ENCODE measurements at places on chromosomes 4 and X.

GRCh38 chr4:56981795-56982201, 3.1 kb downstream of the POLR2B start:
- DNase-seq, result no peak

DNA sequence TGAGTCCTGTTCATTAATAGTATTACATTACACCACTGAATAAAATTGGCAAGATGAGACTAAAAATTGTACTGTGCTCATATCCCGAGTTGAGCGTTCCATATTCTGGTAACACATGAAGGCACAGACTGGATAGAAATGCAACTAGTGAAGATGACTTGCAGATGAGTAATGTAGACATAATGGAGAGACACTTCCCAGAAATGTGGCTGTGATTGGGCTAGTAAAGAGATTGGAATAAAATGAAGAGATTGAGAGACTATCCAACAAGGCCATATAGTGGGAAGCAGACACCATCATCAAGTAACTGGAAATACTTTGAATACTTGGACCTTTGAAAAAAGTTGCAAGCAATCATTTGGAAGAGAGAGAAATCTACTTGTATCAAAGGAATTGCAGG, 77.3 kb downstream of the DCAF8L1 start:
- no peak for DNase-seq

GRCh38 chrX:63738696-63739095, 46.3 kb downstream of the ARHGEF9 start:
- DNase-seq, result no peak

- DNase-seq, result no peak
Observed at GRCh38 chr4:139655116-139655515, 10.5 kb upstream of the MGST2 start.

DNA sequence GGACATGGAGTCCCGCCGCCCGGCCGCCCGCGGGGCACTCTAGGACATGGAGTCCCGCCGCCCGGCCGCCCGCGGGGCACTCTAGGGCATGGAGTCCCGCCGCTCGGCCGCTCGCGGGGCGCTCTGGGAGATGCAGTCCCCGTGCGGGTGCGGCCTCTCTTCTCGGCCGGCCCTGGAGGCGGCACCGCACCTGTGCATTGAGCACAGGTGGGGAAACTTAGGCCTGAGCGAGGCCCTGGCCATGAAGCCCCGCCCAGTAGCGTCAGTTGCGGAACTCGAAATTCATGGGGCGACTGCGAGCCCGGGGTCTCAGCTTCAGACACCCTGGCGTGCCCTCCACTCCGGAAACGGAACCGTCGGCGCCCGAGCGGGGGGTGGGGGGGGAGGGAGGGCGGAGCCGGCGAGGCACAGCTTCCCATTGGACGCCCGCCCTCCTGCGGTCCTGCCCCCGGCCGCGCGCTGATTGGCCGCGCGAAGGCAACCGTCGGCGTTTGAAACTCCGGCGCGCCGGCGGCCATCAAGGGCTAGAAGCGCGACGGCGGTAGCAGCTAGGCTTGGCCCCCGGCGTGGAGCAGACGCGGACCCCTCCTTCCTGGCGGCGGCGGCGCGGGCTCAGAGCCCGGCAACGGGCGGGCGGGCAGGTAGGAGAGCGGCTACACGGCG, at the start of the genes TACC3 and TMEM129:
Gene TACC3 (plus strand): TSS at position 519 of the 663 bp plus-strand sequence. CDS start 1,901 bp downstream, outside the sequence.
Gene TMEM129 (minus strand): TSS at position 321 of the 663 bp plus-strand sequence. CDS start 486 bp downstream, outside the sequence.
- peak; percentile 80 for DNase-seq

DNA sequence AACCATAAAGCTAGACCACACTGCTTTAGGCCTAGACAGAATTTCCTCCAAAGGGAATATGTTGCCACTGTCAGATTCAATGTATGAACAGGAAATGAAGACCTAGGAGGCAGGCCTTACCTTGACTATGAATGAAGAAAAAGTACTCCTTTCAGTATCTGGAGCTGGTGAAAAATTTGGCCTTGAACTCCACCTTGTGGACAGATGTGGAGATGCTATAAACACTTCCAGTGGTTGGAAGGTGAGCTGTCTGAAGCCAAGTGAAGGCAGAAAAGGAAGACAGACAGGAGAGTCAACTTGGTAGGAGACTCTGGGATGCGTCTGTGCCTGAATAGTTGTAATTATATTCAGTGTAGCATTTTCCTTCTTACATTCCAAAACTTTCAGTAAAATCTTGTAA, 17.2 kb downstream of the SPIN3 start:
- DNase-seq, result no peak

- no peak for DNase-seq
Observed at GRCh38 chr4:62087706-62088105, 887.6 kb downstream of the ADGRL3 start.

- DNase-seq, result peak; percentile 13
Observed at GRCh38 chrX:129637217-129638109, 17.3 kb downstream of the APLN start.

- no peak for DNase-seq
Observed at GRCh38 chr4:26055855-26056254, 141.8 kb downstream of the SMIM20 start.

DNA sequence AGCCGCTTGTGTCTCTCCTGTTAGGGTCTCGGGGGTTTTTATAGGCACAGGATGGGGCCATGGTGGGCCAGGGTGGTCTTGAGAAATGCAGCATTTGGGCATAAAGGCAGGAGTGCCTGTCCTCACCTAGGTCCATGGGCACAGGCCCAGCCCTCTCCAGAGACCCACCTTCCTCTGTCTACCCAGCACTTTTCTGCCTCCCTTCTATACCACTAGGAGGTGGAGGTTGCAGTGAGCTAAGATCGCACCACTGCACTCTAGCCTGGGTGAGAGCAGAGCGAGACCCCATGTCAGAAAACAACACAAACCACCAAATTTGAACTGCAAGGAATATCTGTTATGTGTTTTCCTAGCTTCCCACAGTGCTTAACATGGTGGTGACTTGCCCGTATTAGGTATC, 38.0 kb downstream of the MOB1B start:
- DNase-seq, result no peak

DNA sequence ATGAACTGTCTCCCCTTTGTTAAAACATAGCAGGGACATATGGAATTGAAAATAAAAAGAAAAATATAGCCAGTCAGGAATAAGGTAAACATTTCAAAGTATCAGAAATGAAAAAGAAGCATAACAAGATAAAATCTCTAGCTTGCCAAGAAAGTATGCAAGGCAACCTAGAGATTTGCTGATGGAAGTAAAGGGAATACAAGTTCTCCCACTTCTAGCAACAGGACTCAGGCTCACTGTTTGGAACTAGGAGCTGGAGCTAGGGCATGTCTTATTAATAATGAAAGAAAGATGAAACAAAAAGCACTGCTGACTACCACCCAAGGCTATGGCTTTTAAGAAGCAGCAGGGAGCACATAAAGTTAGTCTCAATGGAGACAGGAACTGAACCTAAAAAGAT, 18.2 kb downstream of the ANKRD50 start:
- DNase-seq, result no peak

- no peak for DNase-seq
Observed at GRCh38 chrX:54819201-54819600, 11.7 kb downstream of the MAGED2 start.

DNA sequence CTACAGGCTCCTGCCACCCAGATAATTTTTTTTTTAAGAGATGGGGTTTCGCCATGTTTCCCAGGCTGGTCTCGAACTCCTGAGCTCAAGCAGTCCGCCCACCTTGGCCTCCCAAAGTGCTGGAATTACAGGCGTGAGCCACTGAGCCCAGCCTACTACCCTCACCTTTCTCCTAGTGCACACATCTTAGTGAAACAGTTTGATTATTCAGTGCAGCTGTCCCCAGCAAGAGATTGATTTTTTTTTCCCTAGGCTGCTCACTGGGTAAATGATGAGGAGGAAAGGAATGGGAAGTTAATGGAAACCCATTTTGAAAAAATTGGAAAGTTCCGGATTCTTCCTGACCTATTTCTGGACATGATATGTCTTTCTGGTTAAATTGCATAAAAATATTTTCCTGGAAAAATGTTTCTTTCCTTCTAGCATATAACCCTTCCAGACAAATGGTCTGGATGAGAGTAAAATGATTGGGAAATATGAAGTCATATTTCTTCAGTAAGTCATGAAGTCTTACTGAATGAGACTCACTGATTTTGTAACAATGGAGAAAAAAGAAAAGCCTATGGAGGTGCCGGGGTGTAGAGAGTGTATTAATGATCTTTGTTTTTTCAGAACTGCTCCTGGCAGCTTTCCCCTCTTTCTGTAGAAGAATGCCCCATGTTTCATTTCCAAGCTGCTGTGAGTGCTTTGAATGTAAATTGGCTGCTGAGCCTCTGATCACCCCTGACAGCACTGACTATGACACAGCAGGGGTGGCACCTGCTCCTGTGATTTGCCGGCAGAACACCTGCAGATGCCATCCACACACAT, 19.5 kb upstream of the ZNF41 start:
- no peak for DNase-seq

DNA sequence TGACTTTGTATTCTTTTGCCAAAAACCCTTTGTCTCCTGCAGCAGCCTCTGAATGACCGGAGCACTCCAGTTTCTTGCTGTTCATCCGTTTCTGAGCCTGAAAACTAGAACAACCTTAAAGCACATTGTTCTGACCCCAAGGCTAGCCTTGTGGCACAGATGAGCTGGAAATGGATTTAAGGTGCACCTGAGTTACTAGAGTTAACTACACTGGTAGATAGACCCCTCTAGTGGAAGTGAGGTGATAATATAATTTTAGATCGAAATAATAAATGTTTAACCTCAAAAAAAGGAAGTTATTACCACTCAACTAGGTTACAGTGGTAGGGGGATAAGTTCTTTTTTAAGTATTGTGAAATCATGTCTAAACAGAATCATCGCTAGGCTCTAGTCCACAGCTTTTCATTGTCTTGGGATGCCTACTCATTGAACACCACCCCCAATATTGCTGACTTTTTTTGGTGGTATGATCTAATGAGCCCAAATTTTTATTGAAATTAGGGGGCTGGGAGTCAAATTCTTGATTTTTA, 2.7 kb downstream of the PLS3 start:
- DNase-seq, result no peak

DNA sequence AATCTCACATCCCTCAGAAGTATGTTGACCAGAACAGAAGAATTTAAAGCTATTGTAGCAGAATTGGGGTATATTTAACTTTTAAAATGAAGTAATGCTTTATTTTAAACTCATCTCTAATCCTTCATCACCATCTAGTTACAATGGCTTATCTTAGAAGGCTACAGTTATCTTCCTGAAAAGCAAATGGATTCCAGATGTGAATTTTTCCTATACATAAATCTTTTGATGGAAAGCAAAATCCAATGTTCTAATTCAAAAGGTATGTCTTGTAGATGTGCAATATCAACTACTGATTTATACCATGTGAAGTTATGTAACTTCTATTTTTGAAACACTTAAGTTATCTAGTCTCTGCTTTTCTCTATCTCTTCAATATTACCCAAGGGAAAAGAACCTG, 47.6 kb downstream of the CCNG2 start:
- no peak for DNase-seq

DNA sequence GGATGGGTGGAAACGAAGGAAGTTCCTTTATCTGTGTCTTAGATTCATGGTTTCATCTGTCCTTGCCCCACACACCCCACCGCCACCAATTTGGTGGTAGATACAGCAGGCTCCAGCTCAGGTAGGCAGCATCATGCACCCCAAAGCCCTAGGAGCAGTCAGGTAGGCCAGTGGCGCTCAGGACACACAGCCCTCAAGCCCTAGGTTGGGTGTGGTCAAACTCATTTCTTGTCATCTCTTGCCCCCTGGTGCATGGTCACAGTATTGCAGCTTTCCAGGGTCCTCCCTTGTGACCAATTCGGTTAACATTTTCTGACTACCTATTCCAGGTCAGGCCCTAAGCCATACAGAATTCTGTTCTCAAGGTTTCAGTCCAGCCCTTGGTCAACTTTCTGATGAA, 14.5 kb upstream of the PRRG3 start:
- DNase-seq, result no peak

GRCh38 chr4:121957266-121957665, 5.4 kb upstream of the TRPC3 start:
- DNase-seq, result no peak

DNA sequence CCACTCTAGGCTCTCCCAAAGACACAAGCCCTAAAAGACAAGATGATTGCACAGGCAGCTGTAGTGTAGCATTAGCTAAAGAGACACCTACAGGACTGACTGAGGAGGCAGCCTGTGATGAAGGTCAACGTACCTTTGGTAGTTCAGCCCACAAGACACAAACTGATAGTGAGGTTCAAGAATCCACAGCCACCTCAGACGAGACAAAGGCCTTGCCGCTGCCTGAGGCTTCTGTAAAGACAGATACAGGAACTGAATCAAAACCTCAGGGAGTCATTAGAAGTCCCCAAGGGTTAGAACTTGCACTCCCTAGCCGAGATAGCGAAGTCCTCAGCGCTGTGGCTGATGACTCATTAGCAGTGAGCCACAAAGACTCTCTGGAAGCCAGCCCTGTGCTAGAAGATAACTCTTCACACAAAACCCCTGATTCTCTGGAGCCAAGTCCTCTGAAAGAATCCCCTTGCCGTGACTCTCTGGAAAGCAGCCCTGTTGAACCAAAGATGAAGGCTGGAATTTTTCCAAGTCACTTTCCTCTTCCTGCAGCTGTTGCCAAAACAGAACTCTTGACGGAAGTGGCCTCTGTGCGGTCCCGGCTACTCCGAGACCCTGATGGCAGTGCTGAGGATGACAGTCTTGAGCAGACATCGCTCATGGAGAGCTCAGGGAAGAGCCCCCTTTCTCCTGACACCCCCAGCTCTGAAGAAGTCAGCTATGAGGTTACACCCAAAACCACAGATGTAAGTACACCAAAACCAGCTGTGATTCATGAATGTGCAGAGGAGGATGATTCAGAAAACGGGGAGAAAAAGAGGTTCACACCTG, 306.3 kb downstream of the ANK2 start:
- peak; percentile 1 for DNase-seq

All from GOT3 (cell line).